ENCODE measurements at places on chromosomes 11 and 22. TPM values are rescaled to one million over a fixed set of nuclear protein-coding genes. Genes with fewer than 3 reads are reported as not detected.

SYT8 gene
- 0.31 TPM for polyA plus RNA-seq

A4GALT gene
- 23.6 TPM for polyA plus RNA-seq

XKR3 gene
- 0.12 TPM for polyA plus RNA-seq

PIH1D2 gene
- 1.2 TPM for polyA plus RNA-seq

GAL3ST1 gene
- polyA plus RNA-seq = 5.3 TPM

PHOX2A gene
- polyA plus RNA-seq = 0.21 TPM

GRCh38 chr11:70948855-70949531, 303.4 kb downstream of the SHANK2 start:
- no peak overlapping the region for H3K27ac ChIP-seq
- H3K4me3 ChIP-seq = no peak overlapping the region
- H3K36me3 ChIP-seq = no peaks in the 10 kb centered on the region
- H3K4me1 ChIP-seq = no peaks in the 10 kb centered on the region
- DNase-seq = no peak
- H3K27me3 ChIP-seq = no peaks in the 10 kb centered on the region

DNA sequence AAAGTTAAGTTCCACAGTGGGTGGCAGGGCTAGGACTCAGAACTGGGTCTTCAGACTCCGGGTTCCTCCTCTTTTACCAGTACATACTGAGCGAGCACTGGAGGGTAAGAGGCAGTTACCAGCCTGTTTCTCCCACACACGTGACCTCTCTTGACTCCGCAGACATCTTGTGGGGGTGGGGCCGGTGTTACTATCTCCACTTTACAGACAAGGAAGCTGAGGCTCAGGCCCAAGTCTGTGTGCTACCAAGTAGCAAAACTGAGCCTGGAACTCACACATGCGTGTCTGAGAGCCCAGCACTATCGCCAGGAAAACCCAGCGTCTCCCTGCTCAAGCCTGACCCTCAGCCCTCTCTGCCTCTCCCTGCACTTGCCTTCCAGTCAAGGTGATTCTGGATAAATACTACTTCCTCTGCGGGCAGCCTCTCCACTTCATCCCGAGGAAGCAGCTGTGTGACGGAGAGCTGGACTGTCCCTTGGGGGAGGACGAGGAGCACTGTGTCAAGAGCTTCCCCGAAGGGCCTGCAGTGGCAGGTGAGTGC, 16.0 kb upstream of the SMIM35 start:
- DNase-seq = no peak
- H3K36me3 ChIP-seq = no peaks in the 10 kb centered on the region
- no peaks in the 10 kb centered on the region for H3K4me1 ChIP-seq
- peaks cover 13% of the 10 kb centered on the region for H3K27me3 ChIP-seq
- no peak overlapping the region for H3K27ac ChIP-seq

- no peaks in the 10 kb centered on the region for H3K27me3 ChIP-seq
- no peak overlapping the region for H3K27ac ChIP-seq
- H3K4me3 ChIP-seq = no peak overlapping the region
- no peak for DNase-seq
- no peaks in the 10 kb centered on the region for H3K4me1 ChIP-seq
- H3K36me3 ChIP-seq = no peaks in the 10 kb centered on the region
These were observed 24.1 kb downstream of the LARGE1 start for GRCh38 chr22:33896154-33896553.

DNA sequence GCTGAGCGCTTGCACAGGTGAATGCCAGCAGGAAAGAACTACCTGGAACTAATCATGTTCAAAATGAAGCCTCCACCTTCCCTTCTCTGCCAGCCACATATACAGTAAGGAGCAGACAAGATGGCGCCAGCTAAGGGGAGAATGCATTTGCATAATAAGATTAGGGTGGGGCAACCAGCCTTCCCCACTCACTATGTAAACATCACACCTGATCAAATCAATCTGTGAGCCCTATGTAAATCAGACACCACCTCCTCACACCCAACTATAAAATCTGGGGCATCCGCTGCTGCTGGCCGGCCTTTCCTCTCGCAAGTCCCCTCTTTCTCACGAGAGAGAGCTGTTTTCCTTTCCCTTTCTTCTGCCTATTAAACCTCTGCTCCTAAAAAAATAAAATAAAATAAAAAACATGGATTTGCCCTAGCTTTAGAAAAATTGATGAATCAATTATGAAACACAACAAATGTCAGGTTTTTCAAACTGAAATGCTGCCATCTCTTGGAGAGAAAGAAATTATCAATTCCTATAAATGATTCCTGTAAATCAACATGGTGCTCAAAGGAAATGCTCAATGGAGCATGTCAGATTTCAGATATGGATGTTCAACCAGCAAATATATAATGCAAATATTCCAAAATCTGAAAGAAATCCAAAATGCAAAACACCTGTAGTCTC, 108.9 kb downstream of the SGSM3 start:
- no peak overlapping the region for H3K4me3 ChIP-seq
- no peaks in the 10 kb centered on the region for H3K36me3 ChIP-seq
- no peaks in the 10 kb centered on the region for H3K4me1 ChIP-seq
- DNase-seq = no peak
- H3K27ac ChIP-seq = no peak overlapping the region

GRCh38 chr22:27913162-27913741, 5.8 kb downstream of the PITPNB start:
- H3K27ac ChIP-seq = no peak overlapping the region
- peak; percentile 13 for DNase-seq
- no peaks in the 10 kb centered on the region for H3K27me3 ChIP-seq
- no peak overlapping the region for H3K4me3 ChIP-seq
- peaks cover 5% of the 10 kb centered on the region for H3K4me1 ChIP-seq

DNA sequence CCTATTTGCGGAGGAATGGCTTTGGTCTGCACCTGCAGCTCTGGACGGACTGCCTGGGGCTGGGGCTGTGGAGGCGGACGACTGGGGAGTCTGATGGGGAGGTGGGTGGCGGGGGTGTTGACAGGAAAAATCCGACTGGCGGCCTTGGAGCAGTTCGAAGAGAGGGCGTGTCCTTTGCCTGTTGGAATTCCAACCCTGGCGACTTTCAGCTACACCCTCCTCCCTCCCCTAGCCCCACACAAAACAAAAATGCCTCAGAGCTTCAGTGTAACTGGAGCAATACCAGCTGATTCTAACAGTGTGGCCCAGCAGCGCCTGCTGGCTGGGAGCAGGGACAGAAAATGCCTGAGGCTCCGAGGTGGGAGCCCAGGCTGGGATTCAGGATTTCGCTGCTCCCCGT, 85.4 kb downstream of the ATXN10 start:
- peak; percentile 53 for DNase-seq
- H3K27ac ChIP-seq = no peak overlapping the region
- no peak overlapping the region for H3K4me3 ChIP-seq
- no peaks in the 10 kb centered on the region for H3K27me3 ChIP-seq
- peaks cover 6% of the 10 kb centered on the region for H3K4me1 ChIP-seq

DNA sequence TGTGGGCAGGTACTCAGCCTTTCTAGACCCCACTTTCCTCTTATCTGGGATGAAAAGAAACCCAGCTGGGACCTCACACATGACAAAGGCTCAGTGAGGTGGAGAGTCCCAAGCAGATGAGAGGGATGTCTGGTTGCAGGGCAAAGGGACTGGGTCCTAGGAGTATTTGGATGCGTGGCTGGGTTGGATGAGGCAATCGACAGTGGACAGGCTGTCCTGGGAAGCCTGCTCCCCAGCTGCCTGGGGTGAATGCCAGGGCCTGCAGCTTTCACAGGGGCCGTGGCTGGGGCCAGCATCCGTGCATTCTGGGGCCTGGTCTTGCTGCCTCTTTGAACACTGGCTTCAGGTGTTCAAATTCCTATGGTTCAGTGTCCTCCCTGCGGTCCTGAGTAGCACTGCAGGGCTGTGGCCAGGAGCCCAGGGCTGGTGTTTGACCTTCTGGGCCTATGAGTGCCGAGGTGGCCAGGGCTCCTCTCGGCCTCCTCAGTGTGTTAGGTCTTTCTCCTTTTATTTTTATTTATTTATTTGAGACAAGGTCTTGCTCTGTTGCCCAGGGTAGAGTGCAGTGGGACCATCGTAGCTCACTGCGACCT, 65.3 kb downstream of the MCM5 start:
- DNase-seq = no peak
- no peaks in the 10 kb centered on the region for H3K27me3 ChIP-seq
- H3K36me3 ChIP-seq = no peaks in the 10 kb centered on the region
- peaks cover 8% of the 10 kb centered on the region for H3K4me1 ChIP-seq
- H3K27ac ChIP-seq = no peak overlapping the region

- peaks cover 55% of the 10 kb centered on the region for H3K36me3 ChIP-seq
- no peak for DNase-seq
- H3K27ac ChIP-seq = no peak overlapping the region
- no peak overlapping the region for H3K4me3 ChIP-seq
These were observed 12.3 kb downstream of the HMGXB4 start for GRCh38 chr22:35269630-35270029.

- H3K27me3 ChIP-seq = no peaks in the 10 kb centered on the region
- DNase-seq = no peak
- H3K4me3 ChIP-seq = no peak overlapping the region
- no peaks in the 10 kb centered on the region for H3K36me3 ChIP-seq
These were observed 31.7 kb upstream of the APLP2 start for GRCh38 chr11:130037881-130038585.

- H3K36me3 ChIP-seq = peaks cover 38% of the 10 kb centered on the region
- H3K4me1 ChIP-seq = peaks cover 2% of the 10 kb centered on the region
- H3K27ac ChIP-seq = no peak overlapping the region
- no peak for DNase-seq
These were observed 12.9 kb downstream of the CWC15 start for GRCh38 chr11:94960488-94960887.

DNA sequence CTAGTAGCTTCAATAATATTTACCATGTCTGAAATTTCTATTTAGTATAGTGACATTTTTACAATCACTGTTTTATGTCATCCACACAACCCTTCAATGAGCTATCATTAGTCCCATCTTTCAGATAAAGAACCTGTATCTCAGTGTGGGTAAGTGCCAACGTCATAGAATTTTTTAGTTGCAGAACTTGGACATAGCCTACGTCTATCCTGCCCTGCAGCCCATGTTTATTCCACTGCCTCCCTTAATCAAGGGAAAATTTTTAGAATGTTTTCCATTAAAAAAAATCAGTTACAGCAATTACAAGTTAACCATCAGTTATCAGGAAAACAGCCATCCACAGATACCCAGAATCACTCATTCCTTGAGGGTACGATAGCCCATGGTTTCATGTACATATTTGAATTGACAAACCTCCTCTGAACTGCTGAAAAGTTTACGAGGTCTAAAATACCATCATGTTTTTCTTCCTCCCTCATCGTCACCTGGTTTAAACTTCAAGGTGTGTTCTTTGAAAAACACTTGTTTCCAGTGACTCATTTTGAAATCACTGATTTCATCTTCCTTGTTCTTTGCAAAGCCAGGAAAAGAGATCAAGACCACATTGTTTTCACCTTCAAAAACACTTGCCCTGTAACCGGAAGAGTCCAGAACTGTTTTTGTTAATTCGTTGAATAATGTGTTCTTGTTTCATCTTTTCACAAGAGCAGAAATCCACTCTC, 100.9 kb downstream of the FAM76B start:
- H3K4me3 ChIP-seq = no peak overlapping the region
- H3K4me1 ChIP-seq = no peaks in the 10 kb centered on the region

DNA sequence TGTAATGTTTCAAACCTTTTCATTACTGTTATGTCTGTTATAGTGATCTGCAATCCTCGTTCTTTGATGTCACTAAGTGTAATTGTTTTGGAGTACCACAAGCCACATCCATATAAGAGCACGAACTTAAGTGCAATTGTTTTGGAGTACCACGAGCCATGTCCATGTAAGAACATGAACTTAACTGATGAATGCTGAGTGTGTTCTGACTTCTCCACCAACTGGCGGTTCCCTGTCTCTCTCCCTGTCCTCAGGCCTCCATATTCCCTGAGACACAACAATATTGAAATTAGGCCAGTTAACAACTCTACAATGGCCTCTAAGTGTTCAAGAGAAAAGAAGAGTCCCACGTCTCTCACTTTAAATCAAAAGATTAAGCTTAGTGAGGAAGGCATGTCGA, 23.5 kb downstream of the TESMIN start:
- DNase-seq = peak; percentile 23
- no peak overlapping the region for H3K27ac ChIP-seq
- H3K4me1 ChIP-seq = no peaks in the 10 kb centered on the region

DNA sequence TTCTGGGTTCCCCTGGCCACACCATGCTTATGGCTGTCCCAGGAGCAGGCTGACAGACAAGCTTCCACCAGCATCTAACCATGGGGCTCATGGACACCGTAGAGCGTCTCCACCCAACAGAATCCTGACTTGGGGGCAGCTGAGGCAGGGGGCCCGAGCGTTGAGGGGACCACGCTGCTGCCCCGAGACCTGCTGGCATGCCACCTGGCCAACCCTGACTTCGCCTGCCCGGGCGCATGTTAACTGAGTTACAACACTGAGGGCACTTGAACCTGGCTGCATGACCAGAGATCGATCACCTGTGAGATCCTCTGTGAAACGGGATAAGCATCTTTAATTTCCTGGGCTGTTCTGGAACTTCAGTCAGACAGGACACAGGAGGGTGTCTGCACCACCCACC, 13.7 kb downstream of the PPM1F start:
- H3K4me1 ChIP-seq = peaks cover 82% of the 10 kb centered on the region
- no peak overlapping the region for H3K4me3 ChIP-seq
- DNase-seq = no peak
- no peaks in the 10 kb centered on the region for H3K27me3 ChIP-seq

DNA sequence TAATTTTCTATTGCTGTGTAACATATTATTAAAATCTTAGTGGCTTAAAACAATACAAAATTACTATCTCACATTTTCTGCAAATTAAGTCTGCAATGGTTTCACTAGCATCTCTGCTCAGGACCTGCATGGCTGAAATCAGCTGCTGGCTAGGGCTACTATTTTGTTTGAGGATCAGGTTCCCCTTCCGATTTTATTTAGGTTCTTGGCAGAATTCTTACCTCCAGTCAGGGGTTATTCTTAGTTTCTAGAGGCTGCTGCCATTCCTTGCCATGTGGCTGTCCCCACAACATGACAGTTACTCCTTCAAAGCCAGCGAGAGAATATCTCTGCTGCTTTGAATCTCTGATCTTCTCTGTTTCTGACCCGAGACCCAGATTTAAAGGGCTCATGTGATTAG, 424.5 kb upstream of the ANO5 start:
- no peak overlapping the region for H3K4me3 ChIP-seq
- H3K27ac ChIP-seq = no peak overlapping the region
- H3K36me3 ChIP-seq = no peaks in the 10 kb centered on the region
- H3K27me3 ChIP-seq = no peaks in the 10 kb centered on the region
- peak; percentile 20 for DNase-seq
- H3K4me1 ChIP-seq = peaks cover 3% of the 10 kb centered on the region

DNA sequence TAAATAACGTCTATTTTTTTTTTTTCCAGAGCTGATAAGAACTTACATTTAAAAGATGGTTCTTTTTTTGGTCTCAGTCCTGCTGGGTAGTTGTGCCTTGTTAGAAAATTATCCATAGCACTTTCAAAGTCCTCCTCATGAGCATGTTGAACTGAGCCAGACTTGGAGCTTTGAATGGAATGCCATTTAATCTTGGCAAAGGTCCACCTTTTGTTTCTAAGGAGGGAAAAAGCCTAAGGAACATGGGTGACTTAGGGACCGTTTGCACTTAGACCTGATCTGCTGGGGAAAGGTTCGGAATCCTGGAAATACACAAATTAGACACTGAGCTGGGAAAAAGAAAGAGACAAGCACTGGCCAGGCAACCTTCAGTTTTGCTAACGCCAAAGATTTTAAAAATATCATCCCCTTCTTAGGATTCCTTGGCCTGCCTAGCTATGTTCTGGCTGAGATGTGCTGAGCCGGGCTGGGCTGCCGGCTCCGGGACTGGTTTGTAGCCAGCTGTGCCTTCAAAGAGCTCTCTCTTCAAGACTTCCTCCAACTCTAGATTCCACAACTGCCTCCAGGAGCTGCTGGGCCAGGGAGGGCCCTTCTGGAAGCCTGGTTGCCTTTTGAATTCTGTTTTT, 67.4 kb downstream of the ENDOD1 start:
- H3K27me3 ChIP-seq = no peaks in the 10 kb centered on the region
- peak overlapping the region; percentile 29 for H3K27ac ChIP-seq
- no peaks in the 10 kb centered on the region for H3K36me3 ChIP-seq
- H3K4me3 ChIP-seq = no peak overlapping the region
- DNase-seq = peak; percentile 91
